ENCODE measurements at places on chromosomes 5 and 9.

GRCh38 chr5:75701856-75702255 lies 15.4 kb downstream of the POC5 start:
- no peak for DNase-seq

GRCh38 chr9:102587281-102587680 lies 407.9 kb upstream of the CYLC2 start:
- DNase-seq: no peak

DNA sequence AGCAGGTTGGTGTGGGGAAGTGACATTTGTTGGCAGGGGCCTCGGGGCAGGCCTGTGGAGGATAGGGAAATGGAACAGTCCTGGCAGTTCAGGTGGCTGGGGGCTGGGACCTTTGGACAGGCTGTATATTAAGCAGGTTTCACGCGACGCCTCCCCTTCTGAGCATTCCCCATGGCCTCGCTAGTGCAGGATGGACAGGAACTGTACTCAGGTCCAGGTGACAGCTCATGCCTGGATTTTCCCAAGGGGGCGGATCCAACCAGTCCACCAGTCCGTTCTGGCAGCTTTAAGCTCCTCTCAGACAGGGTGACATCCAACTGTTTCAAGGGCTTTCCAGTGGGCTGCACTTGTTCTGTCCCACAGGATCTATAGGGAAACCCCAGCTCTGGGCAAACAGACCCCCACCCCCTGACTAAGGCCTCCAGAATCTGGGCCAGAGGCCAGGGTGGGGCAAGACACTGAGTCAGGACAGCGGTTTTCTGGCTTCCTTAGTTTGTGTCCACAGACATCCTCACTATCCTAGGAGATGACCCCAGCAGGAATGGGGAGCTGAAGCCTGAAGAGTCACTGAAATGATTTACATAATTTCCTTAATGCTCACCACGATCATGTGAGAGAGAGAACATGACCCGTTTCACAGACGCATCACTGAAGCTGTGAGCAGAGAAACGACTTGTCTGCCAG lies 20.9 kb downstream of the CSF2 start:
- DNase-seq: no peak

DNA sequence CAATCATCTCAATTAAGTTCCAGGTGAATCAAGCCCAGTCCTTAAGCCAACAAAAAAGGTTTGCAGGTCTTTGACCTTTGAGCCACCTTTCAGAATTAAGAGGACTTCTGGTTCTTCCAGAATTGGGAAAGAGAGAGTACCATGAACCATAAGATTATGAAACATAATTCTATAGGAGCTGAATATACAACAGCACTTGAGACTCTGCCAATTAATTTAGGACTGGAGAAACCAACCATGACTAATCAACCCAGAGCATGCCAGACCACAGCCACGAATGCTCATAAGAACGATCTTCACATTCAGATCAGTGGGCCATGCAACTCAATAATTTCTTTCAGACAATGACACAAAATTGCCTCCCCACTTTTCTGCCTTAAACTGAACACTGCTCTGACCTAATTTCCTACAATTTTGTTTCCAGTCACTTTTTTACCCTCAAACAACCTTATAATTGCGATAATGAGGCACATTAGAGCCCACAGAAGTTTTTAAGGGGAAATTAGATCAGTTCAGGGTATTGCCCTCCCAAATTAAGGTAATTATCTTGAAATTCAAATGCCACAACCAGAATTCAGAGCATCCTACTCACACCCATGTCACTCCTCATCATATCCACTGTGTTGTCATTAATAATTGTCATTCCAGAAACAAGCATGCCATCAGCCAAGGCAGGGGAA lies 213.4 kb downstream of the ATPSCKMT start:
- DNase-seq: no peak

DNA sequence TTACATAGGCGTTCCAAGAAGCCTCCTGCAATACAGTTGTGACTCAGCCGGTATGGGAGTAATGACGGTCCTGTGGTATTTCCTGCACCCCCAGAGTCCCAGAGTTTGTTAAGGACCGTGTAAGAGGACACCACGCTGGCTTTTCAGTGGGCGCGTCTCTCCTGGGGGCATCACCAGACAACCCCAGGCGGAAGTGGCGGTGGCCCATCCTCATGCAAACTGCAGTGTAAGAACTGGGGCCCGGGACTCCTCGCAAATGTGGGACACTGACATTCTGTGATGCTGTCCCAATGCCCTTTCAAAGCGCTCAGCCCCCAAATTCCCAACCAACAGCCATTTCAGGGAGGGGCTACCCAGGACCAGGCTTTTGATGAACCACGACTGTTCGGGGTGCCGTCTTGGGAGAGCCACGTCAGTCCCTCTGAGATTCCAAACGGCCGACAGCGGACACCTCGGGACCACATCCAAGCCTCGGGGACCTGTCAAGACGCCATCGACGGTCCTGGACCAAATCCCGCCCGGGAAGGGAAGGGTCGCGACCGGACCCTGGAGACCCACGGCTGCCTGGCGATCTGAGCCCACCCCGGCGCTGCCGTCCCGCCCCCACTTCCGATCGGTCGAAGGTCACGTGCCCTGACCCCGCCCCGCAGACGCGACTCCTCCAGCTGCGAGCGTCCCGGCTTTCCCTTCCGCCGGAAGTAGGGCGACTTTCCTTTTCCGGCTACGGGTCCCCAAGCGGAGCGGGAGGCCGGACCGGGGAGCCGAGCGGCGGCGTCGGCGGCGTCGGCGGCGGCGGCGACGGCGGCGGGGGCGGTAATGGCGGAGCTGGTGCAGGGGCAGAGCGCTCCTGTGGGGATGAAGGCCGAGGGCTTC lies at the start of gene FUBP3:
Gene FUBP3 (plus strand): TSS at position 713 of the 873 bp plus-strand sequence. CDS start 104 bp downstream, at position 817.
- DNase-seq: peak; percentile 87

GRCh38 chr9:36976371-36977030 lies 57.6 kb downstream of the PAX5 start:
- DNase-seq: peak; percentile 84

- no peak for DNase-seq
Measured at GRCh38 chr5:132667761-132668705, 5.8 kb upstream of the IL4 start.

- no peak for DNase-seq
Measured at GRCh38 chr5:34003941-34004340, 3.9 kb downstream of the AMACR start.

DNA sequence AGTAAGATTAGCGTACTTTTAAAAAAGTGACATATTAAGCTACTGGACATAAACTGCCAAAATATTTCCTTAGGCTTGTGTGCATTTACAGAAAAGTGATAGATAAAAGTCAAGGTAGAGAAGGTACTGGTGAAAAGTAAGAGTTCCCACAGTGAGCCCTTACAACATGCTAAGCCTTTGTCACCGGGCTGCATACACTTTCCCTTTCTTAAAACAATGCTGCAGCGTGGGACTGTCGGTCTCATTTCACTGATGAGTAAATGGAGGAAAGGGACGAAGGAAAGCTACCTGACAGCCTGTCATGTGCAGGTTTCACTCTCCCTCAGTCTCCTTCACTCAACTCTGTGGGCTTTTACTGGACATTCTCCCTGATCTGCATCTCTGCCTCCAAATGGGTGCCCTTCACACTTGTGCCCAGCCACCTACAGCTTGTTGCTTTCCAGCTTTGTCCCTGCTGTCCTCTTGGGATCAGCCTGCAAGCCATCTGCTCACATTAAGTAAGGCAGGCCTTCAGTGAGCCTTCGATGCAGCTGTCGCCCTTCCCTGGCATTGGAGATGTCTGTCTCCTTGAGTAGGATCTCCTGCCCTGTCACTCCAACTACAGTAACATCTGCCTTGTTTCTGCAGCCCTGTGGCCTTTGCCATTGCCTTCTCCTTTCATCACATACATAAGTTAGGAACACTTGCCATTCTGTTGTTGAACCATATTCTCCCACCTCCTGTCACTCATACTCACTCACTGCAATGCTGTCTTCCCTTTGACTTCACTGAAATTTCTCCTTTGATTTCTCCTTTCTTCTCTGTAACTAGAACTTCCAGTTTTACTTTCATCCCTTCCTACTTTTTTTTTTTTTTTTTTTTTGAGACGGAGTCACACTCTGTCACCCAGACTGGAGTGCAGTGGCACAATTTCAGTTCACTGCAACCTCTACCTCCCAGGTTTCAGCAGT lies 9.3 kb upstream of the ROPN1L start:
- DNase-seq: peak; percentile 28

GRCh38 chr9:114156657-114157421 lies 1.5 kb downstream of the COL27A1 start:
- peak; percentile 72 for DNase-seq

- DNase-seq: no peak
Measured at GRCh38 chr5:83846624-83847350, 126.1 kb upstream of the HAPLN1 start.

DNA sequence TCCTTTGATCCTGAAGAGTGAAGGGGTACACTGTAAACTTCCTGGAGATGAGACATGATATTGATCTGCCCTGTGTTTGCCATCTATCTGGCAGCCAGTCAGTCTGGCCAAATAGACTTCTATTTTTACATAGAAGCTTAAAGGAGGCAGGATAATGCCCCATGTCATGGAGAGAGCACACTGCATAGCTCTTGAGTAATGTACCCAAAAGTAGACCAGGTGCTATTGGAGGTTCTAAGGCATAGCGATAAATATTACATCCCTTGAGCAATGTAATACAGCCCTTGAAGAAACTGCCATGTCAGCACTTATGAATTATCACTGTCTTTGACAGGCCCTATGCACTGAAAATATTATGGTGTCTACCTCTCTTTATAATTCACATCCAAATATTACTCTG lies 131.8 kb downstream of the GHR start:
- DNase-seq: no peak

GRCh38 chr5:56481428-56482357 lies 248.6 kb upstream of the ANKRD55 start:
- DNase-seq: peak; percentile 63

DNA sequence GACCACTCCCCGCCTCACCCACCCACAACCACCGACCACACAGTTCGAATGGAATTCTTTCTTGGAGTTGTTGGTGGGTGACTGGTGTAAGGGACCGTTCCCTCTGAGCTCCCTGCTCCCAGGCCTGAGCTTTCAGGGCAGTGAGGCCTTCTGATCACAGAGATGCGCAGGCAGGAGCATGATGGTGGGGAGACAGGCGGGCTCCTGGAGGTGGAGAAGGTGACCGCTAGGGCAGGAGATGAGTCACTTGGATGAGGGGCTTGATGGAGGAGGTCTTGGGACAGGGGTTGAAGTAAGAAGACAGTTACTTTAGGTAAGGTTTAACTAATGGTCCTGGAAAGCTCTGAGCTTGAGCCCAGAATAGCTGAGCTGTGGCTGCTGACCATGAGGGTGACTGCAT lies 88.5 kb downstream of the HSPA4 start:
- DNase-seq: no peak

GRCh38 chr5:60856066-60856465 lies 12.0 kb upstream of the ELOVL7 start:
- no peak for DNase-seq

- no peak for DNase-seq
Measured at GRCh38 chr5:39360471-39361111, 3.7 kb downstream of the C9 start.

GRCh38 chr9:69946800-69947437 lies 96.7 kb upstream of the MAMDC2 start:
- DNase-seq: no peak

All from cerebellar cortex (tissue), 1 donor.